ENCODE measurements at places on chromosomes 2 and 18. TPM values are rescaled to one million over a fixed set of nuclear protein-coding genes. Genes with fewer than 3 reads are reported as not detected.

Gene PDE11A
- total RNA-seq = 1.8 TPM

Gene DUSP2
- 1.7 TPM for total RNA-seq

Gene AQP4
- total RNA-seq = not detected

Gene CCDC178
- not detected for total RNA-seq

Gene NPPC
- total RNA-seq = not detected

Gene HOXD3
- total RNA-seq = 9.5 TPM

Gene ANKRD23
- 3.7 TPM for total RNA-seq

Gene TGFA
- 30.5 TPM for total RNA-seq

Gene FOXD4L1
- total RNA-seq = 0.20 TPM

Gene SOWAHC
- total RNA-seq = 55.8 TPM

Gene TEX44
- not detected for total RNA-seq

Gene CCDC85A
- 0.27 TPM for total RNA-seq

Gene GALNT13
- total RNA-seq = 0.50 TPM

Measured in left colon (tissue), 2 donors.